Inflammatory macrophage treated with lipopolysaccharide for 4 hours (primary cell): ENCODE measurements at places on chromosomes 5 and 9.

DNA sequence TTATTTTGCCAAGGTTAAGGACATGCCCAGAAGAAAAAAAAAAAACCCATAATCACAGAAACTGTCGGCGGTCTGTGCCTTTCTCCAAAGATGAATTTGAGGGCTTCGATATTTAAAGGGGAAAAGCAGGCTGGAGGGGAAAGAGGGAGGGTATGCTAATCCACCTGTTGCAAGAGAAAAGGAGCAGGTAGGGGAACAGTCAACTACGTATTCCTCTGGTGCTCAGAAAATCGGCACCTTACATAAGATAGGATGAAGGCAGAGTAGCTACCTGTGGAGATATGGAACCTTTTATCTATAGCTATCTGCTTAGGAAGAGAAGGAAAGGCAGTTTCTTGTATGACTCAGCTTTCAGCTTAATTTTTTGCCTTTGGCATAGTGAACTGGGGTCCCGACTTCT lies 77.7 kb downstream of the PTCD2 start:
- no peak for DNase-seq

DNA sequence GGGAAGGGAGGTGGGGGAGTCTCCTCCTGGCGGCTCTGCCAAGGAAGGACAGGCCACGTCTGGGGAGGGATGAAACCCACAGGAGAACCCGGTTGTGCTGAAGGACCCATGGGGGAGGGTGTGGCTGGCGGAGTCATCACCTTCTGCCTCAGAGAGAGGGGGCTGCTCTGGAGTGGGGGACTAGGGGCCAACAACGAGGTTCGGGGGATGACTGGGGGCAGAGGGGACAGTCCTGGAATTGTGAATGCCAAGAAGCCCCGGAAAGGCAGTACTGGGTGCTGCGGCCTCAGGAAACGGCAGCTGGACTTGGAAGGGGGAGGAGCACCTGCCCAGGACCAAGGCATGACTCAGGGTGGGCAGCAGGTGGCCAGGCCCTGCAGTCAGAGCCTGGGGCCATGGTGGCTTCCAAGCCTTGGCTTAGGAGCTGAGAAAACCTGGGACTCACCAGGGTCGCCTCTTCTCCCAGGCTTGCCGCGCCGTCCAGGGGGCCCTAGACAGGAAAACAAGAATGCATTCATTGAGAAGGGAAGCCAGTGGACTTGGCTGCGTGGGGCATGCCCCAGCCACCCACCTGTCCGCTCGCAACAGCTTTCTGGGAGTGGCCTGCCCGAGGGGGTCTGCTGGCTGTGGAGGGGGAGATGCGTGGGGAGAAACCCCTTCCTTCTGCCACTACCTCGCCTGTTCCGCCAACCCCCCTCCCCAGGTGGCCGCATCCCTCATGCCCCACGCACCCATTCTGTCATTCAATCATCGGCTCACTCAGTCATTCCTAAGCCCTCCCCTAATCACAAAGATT lies 74.0 kb upstream of the PHYKPL start:
- no peak for DNase-seq

DNA sequence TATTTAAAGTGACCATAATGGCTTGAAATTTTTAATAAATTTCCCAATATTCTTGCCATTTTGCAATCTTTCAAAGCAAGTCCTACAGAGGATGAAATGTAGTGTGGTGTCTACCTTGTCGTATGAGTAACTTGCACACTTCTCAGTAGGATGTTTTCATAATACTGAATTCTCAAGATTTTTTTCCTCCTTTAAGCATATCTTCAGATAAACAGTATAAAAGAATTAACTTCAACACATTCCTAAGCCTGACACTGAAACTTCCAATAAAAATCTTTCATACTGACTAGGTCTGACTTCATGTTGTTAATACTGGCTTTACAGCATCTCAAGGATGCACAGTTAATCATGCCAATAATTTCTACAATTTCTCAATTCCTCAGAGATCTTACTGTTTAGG lies 62.0 kb downstream of the DROSHA start:
- no peak for DNase-seq

- no peak for DNase-seq
These were observed 56.6 kb downstream of the WWC1 start for GRCh38 chr5:168348084-168348414.

GRCh38 chr5:82307451-82307850 lies 29.3 kb upstream of the RPS23 start:
- no peak for DNase-seq

DNA sequence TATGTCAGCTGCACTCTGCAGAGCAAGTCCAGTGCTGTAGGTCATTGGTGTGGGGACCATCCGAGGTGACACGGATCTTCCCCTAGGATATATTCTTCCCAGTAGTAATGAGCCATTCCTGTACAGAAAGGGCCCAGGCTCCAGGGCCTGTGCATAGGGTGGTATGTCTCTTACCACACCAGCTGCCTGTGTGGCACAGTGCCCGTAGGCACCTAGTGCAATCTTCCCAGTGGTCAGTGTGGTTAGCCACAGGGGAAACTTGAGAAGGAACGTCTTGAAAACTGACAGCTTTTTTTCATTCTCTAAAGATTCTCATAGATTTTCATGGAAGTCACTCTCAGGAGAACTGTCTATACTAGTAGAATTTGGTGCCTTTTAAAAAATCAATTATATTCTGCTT lies 39.8 kb downstream of the CYSTM1 start:
- DNase-seq: peak; percentile 56

GRCh38 chr5:119059740-119060255 lies 11.1 kb upstream of the DMXL1 start:
- no peak for DNase-seq

- DNase-seq: no peak
These were observed 277.2 kb upstream of the SLC24A2 start for GRCh38 chr9:20065796-20066700.

GRCh38 chr9:19114680-19115270 lies 12.1 kb upstream of the HAUS6 start:
- no peak for DNase-seq

- no peak for DNase-seq
These were observed 572.1 kb upstream of the DMAC1 start for GRCh38 chr9:8371686-8372085.

DNA sequence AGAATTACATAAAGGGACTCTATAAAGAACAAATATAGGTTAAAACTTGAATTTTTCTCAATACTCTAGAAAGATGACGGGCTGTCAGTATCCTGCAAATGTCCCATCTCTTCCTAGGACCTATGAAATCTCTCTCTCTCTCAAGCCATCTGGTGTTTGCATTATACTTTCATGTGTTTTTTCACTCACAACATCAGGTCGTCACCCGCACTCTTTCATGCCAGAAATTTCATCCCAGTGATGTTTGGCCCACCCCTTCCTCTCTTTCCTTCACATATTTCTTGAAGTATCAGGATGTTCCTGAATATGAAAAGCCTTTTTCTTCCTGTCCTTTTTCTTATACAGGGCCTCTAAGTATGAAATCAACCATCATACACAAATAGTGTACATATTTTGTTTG lies 63.3 kb upstream of the GAS1 start:
- no peak for DNase-seq
